ENCODE measurements at places on chromosomes 11 and 22.

DNA sequence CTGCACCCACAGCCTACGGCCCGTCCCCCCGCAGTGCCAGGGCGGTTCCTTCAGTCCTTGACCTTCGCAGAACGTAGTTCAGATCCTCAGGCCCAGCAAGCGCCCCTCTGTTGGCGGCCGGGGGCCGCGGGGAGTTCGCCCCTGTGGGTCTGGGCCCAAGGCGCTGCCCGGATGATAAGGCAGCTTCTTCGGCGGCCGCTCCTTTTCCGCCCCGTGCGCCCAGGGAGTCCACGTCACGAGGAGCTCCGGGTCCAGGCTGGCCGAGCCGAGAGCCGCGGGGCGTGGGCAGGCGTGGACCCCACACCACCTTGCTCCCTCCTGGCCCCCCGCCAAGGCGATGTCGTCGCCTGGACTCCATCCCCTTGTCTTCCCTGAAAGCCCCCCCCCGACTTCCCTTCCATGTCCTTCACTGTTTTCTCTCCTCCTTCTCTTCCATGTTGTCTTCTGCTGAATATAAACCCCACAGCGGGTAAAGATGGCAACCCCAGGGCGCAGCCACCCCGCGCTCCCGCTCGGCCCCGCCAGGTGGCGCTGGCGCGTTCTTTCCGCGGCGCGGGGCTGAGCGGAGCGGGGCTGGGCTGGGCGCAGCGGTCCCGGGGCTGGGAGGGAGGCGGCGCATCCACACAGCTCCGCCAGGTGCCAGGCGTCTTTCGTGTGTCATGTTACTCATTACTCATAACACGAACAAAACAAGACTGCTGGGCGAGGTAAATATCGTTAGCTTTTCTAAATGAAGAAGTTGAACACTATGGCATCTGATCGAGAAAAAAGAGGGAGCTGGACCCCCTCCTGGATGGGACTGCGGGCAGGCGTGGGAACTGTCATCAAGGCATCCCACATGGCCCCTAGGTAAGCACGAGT is 321.0 kb downstream of the NTM start:
- DNase-seq, result no peak

DNA sequence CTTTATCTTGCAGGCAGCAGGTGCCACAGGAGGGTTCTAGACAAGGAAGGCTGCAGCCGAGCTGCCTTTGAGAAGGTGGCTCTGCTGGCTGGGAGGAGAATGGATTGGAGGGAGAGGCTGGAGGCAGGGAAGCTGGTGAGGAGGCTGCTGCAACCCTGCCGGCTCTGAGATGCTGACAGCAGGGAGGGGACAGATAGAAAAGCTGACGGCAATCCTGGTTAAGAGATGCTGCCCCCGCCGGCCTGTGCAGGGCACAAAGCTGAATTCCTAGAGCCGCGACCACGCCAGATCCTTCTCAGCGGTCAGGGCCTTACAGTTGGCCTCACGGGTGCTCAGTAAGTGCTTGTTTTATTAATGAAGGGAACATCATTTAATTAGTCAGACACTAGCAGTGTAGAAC is 105.4 kb downstream of the CACNA1I start:
- DNase-seq, result no peak

DNA sequence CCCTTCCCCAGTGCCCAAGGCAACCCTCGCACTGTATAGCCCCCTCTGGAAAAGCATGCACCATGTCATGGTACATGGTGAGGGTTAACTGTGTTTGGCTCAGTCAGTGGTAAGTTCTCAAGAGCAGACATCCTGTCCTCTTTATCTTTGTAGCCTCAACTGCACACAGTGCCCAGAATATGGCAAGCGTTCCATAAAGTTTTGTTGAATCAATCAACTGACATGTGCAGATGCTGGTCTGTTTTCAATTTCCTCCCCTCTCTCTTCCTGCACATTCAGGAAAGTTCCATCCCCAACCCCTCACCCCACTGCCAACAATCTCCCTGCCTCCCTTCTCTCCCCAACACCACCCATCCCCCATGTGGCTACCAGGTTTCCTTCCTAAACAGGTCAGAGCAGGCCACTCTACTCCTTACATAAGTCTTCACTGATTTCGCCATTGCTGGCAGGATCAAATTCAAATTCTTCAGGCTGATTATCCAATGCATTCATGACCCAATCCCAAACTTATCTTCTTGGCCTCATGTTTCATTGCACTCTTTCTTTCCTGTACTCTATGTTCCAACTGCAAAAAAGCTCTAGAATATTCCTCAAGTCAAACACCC is 15.5 kb upstream of the TMPRSS5 start:
- no peak for DNase-seq

DNA sequence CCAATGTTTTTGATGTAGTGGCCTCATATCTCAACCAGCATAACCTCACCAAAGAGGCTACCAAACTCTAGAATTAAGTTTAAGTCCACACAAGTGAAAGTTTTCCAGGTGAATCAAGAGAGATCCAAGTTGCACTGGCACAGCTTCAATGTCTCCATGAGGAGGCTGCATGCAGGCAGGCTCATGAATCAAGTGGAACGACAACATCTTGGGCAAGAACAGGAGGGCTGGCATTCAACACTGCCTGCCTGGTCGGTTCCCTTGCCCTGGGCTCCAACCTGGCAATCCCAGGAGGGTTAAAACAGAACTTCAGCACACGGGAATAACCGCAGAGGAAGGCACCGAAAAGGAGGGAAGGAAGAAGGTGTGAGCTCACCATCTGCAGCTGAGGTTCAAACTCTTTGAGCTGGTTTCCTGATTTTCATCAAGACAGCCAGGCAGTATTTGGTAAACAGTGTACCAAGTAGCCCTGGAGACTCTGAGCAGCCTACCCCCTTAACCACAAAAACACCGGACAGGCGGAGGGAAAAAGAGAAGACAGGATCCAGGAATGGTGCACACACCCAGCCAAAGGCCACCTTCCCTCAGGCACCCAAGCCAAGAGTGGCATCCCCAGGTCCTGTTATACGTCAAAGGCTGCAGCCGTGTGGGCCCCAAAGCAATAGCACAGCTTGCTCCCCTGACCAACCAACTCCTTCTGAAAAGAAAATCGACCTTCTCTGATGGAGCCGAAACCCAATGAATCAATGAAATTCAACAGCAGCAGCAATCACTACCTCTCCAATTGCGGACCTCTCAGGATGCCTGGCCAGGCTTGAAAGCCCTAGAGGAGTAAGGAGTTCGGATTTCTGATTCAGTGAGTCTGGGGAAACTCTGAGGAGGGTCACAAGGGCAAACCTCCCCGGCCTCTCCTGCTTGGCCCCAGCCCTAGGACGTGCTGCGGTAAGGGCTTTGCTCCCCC is 1.3 kb downstream of the PACSIN2 start:
- DNase-seq, result no peak

DNA sequence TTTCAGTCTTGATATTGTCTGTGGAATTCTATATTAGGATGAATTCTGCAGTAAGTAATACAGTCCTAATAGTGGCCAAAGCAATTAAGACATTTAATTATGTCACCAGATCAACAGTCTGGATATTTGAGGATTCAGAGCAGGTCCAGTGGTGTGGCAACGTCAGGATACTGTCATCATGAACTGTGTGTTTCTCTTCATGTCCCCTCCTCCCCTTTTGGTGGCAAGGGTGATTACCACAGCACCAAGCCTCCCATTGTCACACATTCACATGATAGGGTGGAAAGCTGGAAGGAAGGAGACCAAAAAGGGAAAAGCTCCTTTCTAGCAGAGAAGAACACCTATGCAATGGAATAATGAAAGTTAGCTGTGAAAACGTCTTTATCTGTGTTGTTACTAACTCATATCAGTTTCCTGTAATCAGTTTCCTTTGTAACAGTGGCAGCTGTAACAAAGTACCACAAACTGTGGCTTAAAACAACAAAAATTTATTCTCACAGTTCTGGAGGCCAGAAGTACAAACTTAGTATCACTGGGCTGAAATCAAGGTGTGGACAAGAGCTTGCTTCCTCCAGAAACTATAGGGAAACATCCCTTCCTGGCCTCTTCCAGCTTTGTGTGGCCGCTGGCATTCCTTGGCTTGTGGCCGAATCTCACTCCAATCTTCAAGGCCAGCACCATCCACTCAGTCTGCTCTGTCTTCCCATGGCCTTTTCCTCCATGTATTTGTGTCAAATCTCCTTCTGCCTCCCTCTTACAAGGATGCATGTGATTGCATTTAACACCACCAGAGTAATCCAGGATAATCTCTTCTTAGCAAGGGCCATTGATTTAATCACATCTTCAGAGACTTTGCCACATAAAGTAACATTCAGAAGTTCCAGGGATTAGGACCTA is 6.5 kb upstream of the RBM14 start:
- DNase-seq, result no peak

GRCh38 chr11:70928854-70929598 is 323.4 kb downstream of the SHANK2 start:
- no peak for DNase-seq

- no peak for DNase-seq
These were observed 216.3 kb downstream of the FAT3 start for GRCh38 chr11:92440701-92441442.
